ENCODE measurements at places on chromosomes 3 and 15.

- no peak for DNase-seq
Observed at GRCh38 chr3:48797626-48798025, 50.0 kb downstream of the PRKAR2A start.

DNA sequence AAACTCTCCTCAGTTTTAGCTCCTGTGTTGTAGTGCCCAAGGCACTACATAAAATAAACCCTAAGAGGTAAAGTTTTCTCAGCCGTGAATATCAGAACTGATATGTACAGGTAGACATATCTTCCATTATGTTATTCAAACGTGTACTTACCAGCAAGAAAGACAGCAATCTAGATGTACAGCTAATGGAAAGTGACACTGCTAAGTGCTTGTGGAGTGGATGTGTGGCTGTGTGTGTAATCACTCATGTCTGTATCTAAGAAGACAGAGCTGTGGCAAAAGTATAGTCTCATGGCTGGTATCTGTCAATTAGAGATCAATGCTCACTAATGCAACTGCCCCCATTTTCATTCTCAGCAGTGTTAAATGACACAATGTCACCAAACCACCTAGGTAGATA is 101.3 kb downstream of the FMN1 start:
- DNase-seq: no peak

- DNase-seq: no peak
Observed at GRCh38 chr15:96366526-96366877, 36.0 kb downstream of the NR2F2 start.

DNA sequence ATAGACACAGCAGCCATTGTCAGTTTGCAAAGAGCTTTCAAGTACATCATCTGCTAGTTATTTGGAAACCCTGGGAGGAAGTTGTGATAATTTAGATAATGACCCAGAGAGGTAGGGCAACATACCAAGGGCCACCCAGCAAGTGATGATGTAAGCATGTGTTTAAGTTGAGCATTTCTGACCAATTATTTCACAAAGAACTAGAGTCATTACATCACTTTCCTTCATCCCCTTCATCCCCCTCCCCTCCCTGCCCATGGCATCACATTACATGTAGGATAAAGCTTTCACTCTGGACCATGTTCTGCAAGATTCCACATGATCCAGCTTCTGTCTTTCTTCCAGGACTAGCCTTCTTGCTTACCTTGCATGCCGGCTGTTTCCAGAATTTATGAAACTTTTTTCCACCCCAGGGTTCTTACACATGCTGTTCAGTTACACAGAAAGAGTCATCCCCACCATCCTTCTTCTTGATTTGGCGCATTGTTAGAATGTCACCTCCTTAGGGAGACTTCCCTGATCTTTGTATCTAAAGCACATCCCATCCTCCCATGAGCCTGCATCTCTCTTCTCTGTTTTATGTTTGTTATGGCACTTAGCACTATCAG is 71.3 kb downstream of the PTPRG start:
- no peak for DNase-seq

DNA sequence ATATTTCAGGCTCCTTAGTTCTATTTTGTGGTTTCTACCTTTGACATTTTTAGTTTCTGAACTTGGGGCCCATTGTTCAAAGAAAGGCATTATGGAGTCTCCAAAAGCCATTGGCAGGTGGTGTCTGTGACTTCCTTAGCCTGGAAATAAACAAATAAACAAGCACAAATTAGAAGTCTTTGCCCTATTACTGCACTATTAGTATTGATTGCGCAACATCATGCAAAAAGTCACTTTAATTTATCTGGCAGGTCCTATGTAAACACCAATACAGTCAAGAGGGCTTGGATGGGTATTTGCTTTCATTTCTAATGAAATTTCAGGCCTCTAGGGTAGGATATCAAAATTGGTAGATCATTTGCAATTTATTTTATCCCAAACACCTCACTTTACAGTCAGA is 85.6 kb downstream of the LPP start:
- peak; percentile 29 for DNase-seq

DNA sequence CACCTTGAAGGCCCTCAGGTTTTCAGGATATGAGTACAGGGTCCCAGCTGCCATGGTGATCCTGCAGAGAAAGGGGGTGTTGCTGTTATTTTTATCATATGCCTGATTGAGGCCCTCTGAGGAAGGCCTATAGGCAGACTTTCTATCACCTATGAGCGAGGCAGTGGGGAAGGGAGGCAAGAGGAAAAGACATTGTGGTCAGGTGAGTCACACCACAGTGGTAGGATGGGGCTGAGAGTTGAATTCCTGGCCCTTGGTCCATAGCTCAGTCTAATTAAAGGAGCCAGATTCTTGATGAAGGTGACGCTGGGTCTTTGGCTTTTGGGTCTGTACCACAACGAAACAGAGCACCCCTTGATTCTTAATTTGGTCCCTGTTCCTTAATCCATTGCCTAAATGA is 72.7 kb downstream of the ZNF621 start:
- DNase-seq: no peak

DNA sequence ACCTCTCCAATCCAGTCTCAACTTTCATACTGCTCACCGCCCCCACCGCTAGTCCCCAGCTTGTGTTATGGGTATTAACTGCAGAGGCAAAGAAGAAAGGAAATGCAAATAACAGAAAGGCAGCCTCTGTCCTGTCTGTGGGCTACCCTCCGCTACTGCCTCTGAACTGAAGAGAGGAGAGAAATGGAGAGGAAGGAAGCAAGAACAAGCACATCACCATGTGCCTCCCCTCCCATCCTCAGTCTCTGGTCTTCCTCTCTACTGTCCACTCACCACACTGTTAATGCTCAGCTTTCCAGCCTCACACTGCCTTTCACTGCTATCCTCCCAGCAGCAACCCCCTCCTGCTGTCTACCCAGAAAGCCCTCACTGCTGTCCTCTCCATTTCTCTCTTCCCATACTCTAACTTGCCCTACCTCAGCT is 139.0 kb upstream of the SLC2A2 start:
- no peak for DNase-seq

GRCh38 chr3:149850787-149851584 is 38.0 kb downstream of the RNF13 start:
- DNase-seq: no peak

- DNase-seq: no peak
Observed at GRCh38 chr3:77068808-77069207, 28.9 kb downstream of the ROBO2 start.

GRCh38 chr15:47431501-47431900 is 285.8 kb upstream of the SEMA6D start:
- DNase-seq: no peak

DNA sequence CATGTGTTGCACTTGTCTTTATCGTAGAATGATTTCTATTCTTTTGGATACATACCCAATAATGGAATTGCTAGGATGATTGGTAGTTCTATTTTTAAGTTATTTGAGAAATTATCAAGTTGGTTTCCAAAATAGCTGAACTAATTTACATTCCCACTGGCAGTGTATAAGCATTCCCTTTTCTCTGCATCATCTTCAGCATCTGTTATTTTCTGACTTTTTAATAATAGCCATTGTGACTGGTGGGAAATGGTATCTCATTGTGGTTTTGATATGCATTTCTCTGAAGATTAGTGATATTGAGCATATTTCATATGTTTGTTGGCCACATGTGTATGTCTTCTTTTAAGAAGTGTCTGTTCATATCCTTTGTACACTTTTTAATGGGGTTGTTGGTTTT is 81.7 kb upstream of the NUDT16 start:
- DNase-seq: no peak

Measured in germinal center (tissue), 1 donor.